ENCODE measurements at places on chromosomes 16 and 17.
A peak's percentile ranks its signal among the peaks of the same experiment; 100 is the strongest.

DNA sequence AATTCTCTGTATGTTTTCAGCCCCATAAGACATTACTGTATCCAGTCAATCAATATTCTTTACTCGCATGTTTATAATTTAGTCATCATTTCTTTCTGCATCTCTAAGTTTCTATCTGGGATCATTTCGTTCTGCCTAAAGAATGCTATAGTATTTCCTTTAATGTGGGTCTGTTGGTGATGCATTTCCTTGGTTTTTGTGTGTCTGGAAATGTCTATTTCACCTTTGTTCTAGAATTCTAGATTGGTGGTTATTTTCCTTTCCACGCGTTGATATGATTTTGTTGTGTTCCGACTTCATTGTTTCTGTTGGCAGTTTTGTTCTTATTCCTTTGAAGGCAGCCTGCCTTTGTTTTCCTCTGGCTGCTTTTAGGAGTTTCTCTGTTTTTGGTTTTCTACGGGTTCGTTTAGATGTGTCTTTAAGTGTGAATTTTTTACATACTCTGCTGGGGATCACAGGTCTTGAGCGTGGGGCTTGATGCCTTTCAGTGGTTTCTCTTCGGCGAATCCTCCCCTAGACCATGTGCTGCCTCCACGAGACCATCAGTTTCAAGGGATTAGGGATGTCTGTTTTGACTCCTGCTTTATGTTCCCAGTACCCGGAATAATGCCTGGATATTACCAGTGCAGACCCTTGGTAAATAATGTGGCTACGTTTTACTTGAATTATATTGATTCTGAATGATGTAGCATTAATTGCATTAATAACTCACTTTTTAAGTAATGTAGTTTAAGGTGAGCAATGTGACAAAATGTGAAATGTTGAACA lies 23.5 kb downstream of the POLR3E start:
- no peak for DNase-seq

- no peak for DNase-seq
Observed at GRCh38 chr17:33140413-33141099, 148.9 kb downstream of the SPACA3 start.

DNA sequence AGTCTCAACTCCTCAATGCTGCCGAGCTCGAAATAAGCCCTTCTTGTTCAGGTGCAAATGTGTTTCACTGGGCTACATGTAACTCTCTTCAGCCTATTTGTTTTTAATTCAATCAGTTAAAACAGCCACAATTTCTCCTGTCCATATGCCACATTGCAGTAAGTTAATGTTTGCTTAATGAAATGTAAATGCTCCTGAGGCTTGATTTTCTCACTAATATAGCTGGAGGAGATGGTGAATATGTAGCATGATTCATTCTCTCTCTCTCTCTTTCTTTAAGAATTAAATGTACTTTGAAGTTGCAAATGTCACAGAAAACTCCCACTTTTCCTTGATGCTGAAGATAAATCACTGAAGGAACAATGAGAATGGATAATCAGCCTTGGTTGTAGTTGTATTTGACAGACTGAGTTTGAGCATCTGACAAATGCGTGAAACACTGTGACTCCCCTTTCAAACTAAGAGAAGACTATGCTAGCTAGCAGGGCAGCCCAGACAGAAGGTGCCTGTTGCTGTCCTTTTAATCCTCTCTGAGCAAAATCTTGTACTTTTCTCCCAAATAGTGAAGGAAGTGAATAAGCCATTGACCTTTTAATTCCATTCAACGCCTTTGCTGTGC lies 161.8 kb downstream of the ANKFN1 start:
- no peak for DNase-seq

- no peak for DNase-seq
Observed at GRCh38 chr17:66175892-66176291, 16.0 kb downstream of the CEP112 start.

DNA sequence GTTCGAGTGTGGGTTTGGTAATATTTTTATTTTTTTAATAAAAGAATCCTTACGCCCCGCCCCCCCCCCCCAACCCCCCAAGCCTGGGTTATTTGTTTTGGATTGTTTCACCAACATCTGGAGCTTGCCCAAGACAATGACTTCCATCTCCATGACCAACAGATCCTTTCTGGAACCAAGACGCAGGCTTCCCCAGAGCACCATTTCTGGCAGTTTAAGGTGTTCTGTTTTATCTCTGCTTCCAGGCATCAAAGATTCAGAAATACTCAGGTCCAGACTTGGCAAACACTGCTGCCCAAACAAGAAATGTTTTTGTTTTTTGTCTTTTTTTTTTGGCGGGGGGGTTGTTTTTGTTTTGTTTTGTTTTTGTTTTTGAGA lies 56.1 kb downstream of the PLXDC1 start:
- no peak for DNase-seq

DNA sequence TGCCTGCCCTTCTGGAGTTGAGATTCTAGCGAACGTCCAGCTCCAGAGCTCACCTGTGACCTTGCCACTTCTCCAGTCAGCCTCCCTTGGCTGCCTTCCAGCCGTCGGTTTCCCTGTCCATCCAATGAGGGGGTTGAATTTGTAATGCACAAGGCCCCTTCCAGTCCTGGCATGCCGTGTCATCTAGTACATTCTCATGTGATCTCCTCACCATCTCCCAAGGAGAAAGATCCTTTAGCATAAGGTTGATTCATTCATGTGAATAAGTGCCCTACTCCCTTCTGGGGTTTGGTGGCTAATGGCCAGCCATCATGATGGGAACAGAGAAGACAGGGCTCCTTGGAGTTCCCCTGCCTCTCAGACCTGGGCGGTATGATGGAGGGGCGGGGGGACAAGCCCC lies 18.9 kb upstream of the ABCC3 start:
- DNase-seq, result no peak

DNA sequence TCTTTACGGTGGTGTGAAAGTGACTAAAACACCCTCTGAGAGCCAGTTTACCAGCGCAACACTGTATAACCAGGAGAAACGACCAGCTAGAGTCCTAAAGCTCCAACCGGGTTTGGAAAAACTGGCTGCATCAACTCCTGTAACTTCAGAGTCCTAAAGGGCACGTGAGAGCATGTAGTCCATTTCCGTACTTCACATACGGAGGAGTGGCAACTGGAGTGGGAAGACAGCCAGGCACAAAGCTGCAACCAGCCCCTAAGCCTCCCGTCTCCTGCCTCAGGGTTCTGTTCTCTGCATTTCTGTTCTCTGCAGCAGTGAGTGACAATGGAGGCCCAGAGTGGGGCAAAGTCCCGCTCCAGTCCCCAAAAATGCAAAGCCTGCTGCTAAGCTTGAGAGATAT lies 19.2 kb downstream of the TEKT1 start:
- no peak for DNase-seq

- no peak for DNase-seq
Observed at GRCh38 chr16:20674684-20675487, 22.6 kb downstream of the ACSM1 start.

GRCh38 chr16:89779909-89780305 lies 36.5 kb downstream of the FANCA start:
- no peak for DNase-seq

GRCh38 chr16:89216315-89217137 lies 977 bp upstream of the ZNF778 start:
- peak; percentile 68 for DNase-seq

DNA sequence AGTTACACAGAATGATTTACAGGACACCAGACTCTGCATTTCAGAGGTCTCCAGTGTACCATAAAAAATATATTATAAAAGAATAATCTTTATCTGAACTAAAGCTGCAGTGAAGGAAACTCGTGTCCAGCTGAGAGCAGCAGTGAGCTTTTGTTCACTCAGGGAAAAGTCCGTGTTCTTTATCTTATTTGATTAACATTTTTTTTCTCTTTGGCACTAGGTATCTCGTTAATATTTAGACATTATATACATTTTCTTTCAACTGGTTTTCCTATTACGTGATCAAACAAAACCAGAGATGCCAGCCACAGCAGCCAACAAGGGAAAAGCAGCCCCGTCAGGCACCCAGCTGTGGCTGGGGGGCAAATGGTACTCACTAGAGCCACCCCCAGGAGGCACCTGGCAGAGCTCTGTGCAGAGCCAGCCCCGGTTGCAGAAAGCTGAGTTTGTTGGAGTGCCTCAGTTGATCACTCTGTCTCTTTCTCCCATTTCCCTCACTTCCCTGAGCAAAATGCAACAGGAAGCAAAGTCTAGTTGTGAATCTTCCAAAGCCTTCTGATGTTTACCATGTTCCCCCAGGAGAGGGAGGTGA lies 1.1 kb upstream of the HS3ST4 start:
- DNase-seq, result no peak

DNA sequence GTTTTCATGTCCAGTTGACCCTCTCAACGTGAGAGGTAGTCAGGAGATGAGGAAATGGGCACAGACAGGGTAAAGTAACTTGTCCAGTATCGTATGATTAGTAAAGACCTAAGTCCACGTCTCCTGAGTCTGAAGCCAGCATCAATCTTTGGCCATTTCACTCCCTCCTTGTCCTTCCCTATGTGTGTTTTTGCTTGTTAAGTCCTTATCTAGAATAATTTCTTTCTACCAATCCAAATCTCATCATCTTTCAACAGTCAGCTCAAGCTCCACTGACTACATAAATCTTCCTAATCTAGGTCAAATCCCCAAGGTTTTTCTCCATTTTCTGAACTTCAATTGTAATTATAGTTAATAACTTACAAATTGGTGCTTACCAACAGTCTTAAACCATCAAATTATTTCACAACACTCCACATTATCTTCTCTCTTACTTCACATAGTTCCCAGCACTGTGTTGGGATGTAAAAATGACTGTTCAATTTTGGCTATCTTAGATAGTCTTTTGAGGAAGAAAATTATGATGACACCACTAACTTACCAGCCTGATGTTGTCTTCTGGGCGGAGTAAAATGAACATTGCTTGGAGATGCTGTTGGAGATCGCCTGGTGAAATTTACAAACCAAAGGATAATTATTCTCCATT lies 72.3 kb upstream of the CORO6 start:
- DNase-seq, result no peak

DNA sequence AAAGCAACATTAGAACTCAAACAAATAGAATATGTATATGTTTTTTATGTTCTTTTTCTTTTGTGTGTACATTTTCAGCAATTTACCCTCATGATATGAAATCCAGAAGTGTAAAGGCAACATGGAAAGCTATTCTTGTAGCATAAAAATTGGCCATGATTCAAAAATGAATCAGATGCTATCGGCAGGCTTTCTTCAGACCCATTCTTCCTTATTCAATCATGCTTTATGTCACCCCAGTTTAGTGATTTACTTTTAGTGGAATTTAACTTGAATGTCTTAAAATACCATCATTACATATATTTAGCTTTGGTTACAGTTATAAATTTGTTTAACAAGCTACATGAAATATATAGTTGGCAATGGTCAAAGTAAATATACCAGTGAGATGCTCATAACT lies 21.4 kb upstream of the SMIM36 start:
- DNase-seq, result no peak

GRCh38 chr17:9671559-9671958 lies 26.2 kb downstream of the USP43 start:
- no peak for DNase-seq

DNA sequence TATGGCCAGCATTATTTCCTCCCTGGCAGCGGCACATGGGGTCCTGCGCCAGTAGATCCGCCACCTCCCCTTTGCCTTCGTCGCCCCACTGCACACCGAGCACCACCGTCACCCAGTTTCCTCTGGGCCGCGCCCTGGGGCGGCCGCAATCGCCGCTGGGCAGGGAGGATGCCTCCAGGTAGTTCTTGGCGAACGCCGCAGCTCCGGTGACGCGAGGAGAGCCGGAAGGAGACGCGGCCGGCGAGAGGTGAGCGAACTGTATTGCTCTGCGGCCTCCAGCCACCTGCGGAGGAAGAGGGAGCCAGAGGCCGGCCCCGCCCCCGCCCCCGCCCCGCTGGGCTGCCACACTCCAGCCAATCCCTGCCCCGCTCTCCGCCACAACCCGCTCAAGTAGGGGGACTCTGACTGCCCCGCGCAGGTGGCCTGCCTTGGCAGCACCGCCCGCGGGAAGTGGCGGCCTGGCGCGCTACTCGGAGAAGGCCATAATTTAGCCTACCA lies 11.8 kb upstream of the SLFN13 start:
- no peak for DNase-seq

DNA sequence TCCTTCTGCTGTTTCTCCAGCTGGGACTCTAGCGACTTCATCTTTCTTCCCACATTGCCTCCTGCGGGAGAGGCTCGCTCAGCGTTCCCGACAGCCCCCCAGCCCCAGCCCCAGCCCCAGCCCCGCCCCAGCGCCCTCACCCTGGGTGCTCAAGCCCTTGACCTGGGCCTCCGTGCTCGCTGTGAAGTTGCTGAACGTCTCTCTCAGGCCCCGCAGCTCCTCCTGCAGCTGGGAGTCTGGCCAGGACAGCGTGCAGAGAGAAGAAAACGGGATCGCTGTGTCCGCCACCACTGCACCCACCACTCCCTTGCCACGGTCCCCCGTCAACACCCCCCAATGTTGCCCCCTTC lies 2.4 kb downstream of the ASGR1 start:
- DNase-seq, result no peak

- no peak for DNase-seq
Observed at GRCh38 chr16:9850817-9851216, 331.4 kb downstream of the GRIN2A start.

- peak; percentile 29 for DNase-seq
Observed at GRCh38 chr17:42275527-42276358, 448 bp downstream of the STAT5B start.

- no peak for DNase-seq
Observed at GRCh38 chr16:30910427-30911029, 12.8 kb upstream of the FBXL19 start.

DNA sequence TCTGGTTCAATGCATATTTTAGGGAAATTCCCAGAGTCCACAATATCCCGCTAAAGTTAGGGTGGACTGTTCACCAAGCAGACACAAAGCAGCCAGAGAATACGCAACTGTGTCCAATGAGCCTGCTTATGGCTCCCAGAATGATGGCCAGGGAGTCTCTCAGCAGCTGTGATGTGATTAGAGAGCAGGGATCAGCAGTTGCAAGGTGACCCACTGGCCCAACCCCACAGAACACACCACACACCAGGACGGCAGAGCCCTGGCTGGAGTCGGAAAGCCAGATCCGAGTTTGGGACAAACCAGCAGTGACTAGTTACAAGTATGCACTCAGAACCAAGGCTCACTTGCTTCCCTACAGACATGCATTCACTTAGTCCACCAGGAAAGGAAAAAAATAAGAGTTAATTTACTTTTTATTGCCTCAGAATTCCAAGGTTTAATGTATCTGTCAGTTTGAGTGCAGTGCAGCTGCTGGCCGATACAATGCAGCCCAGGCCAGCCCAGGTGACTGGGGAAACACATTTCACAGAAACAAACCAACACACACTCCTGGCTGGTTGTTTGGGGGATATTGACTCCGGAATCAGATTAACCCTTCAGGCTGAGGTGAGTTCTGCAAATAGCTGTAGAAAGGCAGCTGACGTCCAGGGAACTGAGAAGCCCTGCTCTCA lies 121.7 kb downstream of the HIC1 start:
- no peak for DNase-seq

DNA sequence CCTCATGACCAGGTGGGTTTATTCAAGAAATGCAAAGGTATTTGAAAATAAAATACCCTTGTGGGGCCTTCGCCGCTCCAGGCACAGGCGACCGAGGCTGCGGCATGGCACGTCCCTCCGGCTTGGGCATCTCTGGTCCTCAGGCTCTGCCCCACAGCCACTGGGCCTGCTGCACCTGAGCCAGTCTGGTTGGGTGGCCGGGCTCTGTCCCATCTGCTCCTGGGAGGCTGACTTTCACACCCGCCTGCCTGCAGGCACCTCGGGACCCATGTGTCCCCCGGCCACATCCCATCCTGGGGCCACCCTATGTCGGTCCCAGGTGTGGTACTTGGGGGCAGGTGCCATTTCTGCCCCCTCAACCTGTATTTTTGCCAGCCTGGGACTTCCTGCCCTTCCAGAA lies 20.9 kb downstream of the OSBPL7 start:
- DNase-seq, result no peak

GRCh38 chr17:12040478-12040877 lies 19.8 kb downstream of the MAP2K4 start:
- no peak for DNase-seq
